Activated CD4-positive, alpha-beta T cell treated with anti-CD3 and anti-CD28 coated beads, Interleukin-2, amount 50 U/mL, for 4 hours (primary cell): ENCODE measurements at places on chromosomes 11 and 22.

GRCh38 chr11:9600644-9601036, 27.2 kb downstream of the WEE1 start:
- no peak for DNase-seq

- DNase-seq, result no peak
These were observed 13.9 kb downstream of the SIRT3 start for GRCh38 chr11:221998-222789.

- no peak for DNase-seq
These were observed 105.8 kb upstream of the ARHGAP42 start for GRCh38 chr11:100581318-100581717.

- DNase-seq, result no peak
These were observed 691.4 kb upstream of the CCDC179 start for GRCh38 chr11:23551706-23552105.

DNA sequence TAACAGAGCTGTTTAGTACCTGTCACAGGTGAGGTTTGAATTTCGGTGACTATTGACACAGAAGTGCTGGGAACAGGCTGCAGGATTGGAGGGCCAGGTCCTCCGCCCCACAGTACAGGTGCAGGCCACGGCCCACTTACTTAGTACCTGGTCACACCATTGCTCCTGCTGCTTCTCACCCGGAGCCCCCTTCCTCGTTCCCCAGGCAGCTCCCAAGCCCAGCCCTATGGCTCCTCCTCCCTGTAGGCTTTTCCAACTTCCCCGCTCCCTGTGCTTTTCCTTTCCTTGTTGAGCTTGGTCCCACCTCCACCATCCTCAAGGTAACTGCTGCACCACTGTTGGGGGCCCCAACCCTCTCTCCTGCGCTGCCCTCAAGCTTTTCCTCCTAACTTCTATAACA, 27.9 kb upstream of the ANO1 start:
- no peak for DNase-seq

- DNase-seq, result no peak
These were observed 60.0 kb downstream of the OR10A6 start for GRCh38 chr11:7871056-7871455.

DNA sequence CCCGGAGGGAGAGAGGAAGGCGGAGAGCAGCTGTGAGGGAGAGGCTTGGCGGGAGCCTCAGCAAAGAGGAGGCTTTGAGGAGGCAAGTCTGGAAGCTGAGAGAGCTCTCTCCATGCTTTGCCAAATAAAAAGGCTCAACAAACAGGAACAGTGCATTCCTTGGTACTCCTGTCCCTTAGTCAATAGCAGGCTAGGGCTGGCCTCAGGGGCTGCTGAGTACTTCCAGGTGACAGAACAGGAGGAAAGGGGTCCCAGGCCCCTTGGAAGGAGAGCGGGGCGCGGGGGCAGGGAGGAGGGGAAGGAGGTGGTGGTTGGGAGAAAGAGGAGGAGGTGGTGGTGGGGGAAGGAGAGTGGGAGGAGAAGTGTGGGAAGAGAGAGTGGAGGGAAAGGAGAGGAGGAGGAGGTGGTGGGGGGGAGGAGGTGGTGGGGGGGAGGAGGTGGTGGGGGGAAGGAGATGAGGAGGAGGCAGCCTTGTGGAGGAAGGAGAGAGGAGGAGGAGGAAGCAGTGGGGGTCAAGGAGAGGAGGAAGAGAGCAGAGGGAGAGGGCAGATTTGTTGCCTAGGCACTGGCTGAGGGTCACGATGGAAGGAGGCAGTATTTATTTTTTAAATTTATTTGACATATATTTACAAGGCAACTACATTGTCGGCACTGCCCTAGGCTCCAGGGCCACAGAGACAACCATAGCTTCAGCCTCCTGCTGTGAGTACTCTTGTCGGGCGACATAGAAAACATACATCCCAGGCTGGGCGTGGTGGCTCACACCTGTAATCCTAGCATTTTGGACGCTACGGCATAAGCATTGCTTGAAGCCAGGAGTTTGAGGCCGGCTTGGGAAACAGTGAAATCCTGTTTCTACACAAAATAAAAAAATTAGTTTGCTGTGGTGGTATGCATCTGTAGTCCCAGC, 74.2 kb upstream of the ZBED5 start:
- DNase-seq, result no peak

- DNase-seq, result no peak
These were observed 834.6 kb downstream of the JRKL start for GRCh38 chr11:97224396-97224795.

DNA sequence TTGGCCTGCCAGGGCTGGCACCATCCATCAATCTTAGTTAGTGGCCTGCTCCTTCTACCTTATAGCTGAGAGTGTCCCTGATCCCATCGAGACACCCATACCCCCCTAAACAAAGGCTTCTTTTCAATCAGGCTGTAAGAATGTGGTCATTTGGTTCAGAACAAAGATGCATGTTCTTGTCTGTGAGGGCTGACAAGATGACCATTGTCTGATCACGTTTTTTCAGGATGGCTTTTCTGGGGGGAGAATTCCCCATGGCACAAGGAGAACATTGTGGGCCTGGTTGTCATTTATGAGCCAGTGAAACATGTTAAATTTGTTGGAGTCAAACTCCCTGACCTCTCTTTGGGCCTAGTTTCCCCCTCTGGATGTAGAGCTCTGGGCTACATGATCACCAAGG, 160.4 kb downstream of the INSC start:
- no peak for DNase-seq

GRCh38 chr11:80521592-80521991, 1080.8 kb upstream of the TENM4 start:
- no peak for DNase-seq

GRCh38 chr11:65003282-65003681, 6.5 kb upstream of the BATF2 start:
- no peak for DNase-seq

DNA sequence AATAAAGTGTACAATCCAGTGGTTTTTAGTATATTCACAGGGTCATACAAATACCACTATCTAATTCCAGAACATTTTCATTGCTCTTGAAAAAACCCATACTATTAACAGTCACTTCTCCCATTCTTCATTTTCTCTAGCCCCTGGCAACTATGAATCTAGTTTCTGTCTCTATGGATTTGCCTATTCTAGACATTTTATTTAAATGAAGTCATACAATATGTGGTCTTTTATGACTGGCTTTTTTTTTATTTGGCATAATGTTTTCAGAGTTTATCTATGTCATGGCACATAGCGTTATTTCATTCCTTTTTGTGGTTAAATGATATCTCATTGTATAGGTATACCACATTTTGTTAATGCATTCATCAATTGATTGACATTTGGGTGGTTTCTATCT, 59.4 kb downstream of the KDM2A start:
- DNase-seq, result no peak

DNA sequence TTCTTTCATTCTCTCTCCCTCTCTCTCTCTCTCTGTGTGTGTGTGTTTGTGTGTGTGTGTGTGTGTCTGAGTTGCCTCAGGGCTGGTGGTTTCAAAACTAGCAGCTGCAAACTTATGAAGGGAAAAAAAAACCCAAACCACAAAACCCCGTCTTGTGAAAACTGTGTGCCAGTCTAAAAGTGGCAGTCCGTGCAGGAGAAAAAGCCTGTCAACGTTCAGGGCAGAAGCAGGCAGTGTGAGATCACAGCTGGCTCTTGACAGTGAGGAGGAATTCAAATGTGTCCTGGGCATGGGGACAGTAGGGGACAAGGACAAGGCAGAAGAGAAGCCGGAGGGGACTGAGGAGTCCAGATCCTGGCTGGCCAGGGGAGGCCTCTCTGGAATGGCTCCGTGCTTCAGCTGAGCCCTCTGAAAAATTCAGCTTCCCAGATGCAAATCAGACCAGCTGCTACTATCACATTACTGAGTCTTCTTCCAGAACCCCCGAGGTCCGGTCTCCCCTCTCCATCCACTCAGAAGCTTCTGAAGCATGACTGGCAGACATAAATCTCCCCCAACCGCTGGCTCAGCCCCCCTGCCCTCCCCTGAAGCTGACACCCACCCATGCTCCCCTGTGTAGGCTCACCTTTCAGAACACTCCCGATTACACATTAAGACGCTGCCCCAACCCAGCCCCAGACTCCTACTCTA, 31.9 kb downstream of the FLI1 start:
- peak; percentile 19 for DNase-seq
